Activated naive CD4-positive, alpha-beta T cell treated with anti-CD3 and anti-CD28 coated beads, Interleukin-2, amount 10 ng/mL, durations not matched to agents 7 days and 5 days (primary cell): ENCODE measurements at places on chromosomes 2 and 18.

DNA sequence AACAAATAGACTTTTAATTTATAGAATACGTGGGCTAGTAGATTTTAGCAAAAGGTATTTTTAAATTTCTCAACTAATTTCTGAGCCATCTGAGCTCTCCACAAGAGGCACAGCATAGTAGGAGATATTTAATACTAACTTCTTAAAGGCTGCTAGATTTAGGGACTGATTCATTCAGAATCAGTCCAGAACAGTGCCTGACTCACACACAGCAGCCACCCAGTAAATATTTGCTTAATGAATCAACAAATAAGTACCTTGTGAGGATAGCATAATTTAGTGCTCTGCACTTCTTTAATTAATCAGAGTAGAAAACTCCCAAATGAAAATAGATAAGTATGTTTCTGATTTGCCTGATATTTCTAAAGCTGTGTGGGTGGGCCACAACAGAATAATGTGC is 35.6 kb upstream of the SYT4 start:
- DNase-seq: no peak

GRCh38 chr2:64263315-64263714 is 119.1 kb upstream of the PELI1 start:
- DNase-seq: no peak

- DNase-seq: no peak
These were observed 364.0 kb upstream of the SLC14A2 start for GRCh38 chr18:45251236-45251635.

DNA sequence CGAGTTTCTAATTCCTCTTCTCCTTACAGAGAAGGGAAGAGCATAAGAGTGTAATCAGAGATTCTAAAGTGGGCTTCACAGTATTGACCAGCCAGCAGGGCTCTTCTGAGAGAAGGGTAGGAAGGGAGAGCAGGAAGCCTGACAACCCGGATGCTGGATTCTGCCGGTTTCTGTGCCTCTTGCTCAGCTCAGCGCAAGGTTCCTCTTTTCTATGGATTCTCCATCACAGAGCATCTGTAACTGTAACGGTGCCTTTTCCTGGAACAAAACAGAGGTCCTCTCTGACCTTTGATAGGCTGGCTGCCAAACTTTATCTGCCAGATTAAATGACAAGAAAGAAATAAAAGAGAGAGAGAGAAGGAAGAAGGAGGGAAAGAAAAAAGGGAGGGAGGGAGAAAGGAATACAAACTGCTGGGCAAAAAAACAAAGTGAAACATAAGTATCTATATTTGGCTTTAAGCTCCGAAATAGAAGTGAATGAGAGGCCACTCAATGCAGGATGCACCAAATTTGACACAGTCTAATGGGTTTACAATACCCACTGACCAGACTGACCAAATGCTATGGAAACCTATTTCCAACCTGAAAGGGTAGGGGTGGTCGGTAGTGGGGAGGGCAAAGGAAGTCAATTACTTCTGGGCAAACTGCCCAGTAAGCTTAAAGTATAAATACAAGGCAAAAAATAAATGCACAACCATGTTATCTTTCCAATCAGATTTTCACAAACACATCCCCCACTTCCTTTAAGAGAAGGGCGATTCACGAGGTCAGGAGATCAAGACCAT is 59.2 kb downstream of the PIEZO2 start:
- DNase-seq: no peak

DNA sequence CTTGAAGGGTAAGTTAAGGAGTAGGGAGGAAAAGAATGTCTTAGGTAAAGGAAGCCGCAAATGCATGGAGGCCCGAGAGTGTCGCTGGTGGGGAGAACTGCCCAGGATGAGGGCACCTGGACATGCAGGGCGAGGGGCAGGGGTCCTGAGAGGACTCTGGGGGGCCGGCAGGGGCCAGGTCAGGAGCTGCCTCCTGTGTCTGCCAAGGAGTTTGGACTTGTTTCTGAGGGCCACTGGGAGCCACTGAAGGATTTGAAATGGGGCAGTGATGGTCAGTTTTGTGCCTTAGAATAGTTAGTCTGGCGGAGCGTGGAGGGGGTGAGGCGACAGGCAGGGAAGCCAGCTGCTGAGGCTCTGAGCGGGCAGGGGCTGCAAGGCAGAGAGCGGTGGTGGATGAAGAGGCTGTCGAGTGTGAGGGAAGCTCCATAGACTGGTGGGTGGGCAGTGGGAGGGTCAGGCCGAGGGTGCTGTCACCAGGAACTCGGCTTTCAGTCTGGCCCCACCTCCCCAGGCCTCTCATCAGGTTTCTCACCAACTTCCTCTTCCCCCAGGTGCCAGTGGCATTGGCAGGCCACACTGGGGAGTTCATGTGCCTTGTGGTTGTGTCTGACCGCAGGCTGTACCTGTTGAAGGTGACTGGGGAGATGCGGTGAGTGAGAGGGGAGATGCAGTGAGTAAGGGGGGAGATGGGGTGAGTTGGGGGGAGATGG is 14.7 kb upstream of the SLC4A3 start:
- DNase-seq: peak; percentile 48

DNA sequence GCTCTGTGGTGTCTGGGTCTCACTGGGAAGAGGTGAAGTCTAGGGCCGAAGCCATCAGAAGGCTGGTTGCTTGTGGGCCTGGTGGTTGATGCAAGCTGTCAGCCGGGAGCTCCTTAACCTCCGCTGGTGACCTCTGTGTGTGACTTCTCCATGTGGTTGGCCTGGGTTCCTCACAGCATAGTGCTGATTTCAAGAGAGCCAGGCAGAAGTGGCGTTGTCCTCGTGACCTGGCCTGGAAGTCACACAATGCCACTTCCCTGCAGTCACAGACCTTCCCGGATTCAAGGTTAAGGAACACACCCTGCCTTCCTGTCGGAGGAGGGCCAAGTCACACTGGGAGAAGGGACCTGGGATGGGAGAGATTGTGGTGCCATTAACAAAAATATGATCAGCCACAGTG is 303.7 kb upstream of the HS6ST1 start:
- DNase-seq: no peak

DNA sequence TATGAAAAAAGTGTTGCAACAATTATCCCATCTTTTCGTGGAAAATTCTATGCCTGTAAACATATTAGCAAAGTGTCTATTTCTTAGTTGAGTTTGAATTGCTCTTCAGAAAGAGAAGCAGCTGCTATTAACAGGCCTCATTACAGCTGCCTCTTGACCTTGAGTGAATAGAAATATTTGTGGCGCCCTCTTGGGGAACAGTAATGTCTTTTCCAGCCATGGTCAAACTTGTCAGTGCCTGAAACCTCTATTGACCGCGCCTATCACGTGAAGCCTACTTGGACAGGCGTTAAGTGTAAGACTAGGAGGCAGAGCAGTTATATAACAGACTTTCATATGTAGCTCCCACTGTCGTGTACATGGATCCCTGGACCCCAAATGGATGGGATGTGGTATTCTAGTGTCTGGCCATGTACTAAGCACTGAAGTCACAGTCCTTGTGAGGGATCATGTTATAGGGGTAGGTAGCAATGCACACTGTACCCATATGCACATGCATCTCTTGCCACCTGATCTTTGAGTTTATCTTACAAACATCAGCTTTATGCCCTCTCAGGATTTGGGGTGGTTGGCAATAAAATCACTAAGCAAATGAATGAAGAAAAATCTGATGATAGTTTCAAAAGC is 245.0 kb downstream of the PTGR3 start:
- DNase-seq: no peak

GRCh38 chr2:36163520-36164254 is 191.9 kb upstream of the CRIM1 start:
- DNase-seq: no peak

DNA sequence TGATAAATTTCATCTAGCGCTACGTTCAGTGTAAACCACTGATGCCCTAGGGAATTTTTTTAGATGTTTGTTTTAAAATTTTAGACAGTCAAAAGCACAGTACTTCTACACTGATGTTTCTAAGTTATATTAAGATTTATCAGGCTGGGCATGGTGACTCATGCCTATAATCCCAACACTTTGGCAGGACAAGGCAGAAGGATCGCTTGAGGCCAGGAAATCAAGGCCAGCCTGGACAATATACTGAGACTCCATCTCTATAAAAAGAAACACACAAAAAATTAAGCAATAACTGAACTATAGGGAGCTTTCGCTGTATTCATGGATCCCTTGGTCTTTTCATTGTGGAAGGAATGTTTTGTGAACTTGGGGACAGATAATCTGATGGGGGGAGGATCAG is 50.6 kb upstream of the MAPRE2 start:
- no peak for DNase-seq

GRCh38 chr2:85248773-85249509 is 78.8 kb downstream of the TGOLN2 start:
- no peak for DNase-seq

DNA sequence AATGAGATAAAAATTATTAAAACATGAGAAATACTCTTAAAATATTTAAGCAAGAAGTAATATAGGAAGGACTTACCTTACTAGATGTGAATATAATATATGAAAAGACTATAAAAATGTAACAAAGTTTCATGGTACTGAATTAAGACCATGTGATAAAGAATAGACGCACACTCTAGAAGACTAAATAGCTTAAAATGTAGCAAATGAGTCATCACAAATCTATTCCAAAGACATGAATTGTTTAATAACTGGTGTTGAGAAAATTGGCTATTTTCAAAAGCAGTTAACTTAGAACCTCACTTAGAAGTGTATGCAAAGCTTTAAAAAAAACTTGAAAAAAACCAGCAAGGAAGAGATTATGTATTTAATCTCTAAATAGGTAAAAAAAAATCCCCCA is 64.1 kb downstream of the POLE4 start:
- no peak for DNase-seq

GRCh38 chr2:157428500-157429175 is 15.3 kb downstream of the CYTIP start:
- no peak for DNase-seq

DNA sequence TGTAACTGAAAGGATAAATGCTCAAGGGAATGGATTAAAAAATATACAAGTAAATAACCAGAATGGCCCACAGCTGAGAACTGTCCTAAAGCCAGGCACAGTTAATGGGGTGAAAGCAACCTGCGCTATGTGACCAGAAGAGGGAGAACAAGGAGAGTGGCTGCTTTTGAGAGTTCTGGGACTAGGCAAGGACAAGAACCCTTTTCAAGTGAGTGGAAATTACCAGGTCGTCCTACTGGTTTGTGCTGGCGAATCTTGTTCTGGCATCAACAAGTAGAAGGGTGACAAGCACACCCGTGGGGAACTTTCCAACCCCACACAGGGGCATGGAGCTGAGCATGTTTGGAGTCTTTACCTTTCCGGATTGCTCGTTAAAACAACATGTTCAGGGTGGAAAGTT is 82.8 kb downstream of the TMEM17 start:
- DNase-seq: no peak

GRCh38 chr2:176507786-176508185 is 238.5 kb downstream of the MTX2 start:
- DNase-seq: no peak

DNA sequence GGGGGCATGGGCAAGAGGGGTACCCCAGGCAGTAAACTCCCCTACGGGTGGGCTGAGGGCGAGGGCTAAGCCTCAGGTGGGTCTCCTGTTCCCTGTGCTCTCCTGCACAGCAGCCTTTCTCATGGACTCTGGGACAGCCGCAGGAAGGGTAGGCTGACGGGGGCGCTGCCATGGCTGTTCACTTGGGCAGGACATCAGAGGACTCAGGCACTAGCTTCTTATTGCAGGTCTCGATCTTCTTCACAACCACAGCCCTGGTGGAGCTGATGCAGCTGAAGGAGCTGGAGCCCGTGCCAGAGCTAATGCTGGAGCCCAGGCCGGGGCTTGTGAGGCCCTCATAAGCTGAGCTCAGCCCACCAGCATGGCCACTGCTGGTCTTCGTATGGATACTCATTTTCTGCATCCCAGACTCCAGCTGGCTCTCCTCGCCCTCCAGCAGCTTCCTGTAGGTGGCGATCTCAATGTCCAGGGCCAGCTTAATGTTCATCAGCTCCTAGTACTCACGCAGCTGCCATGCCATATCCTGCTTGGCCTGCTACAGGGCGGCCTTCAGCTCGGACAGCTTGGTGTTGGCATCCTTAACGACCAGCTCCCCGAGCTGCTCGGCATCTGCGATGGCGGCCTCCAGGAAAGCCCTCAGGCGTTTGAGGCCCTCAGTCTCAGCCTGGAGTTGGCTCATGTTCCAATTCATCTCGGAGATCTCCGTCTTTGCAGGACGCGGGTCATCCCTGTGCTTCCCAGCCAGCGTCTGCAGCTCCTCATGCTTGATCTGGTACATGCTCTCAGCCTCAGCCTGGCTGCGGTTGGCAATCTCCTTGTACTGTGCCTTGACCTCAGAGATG is 359.8 kb upstream of the SETBP1 start:
- DNase-seq: no peak

- DNase-seq: no peak
These were observed 810.7 kb downstream of the LRRTM4 start for GRCh38 chr2:76711490-76711889.

DNA sequence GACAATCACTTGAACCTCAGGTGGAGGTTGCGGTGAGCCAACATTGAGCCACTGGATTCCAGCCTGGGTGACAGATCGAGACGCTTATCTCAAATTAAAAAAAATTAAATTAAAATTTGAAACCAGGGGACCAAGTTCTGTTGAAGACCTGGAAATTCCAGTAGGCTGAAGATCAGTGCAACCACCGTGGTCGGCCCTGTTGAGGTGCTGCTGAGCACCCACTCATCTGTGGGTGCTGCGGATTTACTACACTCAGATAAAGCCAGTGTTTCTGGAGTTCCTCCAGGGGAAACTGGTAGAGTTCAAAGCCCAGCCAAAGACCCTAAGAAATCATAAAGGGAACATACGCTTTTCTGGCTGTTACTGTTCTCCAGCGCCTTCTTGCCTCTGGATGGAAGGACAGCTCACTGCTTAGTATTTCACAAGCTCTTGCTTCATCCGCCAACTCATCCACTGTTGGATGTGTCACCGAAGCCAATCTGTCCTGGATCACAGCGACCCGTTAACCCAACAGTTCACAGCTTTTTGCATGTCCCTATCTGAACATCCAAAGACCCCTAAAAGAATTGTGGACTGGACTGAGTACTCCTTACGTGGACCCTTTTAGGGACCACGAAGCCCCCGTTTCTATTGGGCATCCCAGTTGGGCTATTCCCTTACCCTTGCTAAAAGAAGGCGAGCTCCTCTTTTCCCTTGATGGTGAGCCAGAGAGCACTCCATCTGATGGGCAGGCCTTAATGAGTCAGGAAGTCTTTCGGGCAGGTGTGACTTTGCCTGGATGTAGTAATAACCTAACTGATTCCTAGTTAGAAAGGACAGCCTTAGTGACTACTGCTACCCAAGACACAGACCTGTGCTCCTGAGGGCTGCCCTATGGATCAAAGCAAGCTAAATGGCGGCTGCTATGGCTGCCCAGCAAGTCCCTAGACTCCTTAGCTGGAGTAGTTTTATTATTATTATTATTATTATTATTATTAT is 6.0 kb upstream of the ALPP start:
- no peak for DNase-seq

- DNase-seq: no peak
These were observed 5.0 kb downstream of the AP1S3 start for GRCh38 chr2:223832241-223832903.

- DNase-seq: no peak
These were observed 3.0 kb downstream of the MEIS1 start for GRCh38 chr2:66437691-66438497.

DNA sequence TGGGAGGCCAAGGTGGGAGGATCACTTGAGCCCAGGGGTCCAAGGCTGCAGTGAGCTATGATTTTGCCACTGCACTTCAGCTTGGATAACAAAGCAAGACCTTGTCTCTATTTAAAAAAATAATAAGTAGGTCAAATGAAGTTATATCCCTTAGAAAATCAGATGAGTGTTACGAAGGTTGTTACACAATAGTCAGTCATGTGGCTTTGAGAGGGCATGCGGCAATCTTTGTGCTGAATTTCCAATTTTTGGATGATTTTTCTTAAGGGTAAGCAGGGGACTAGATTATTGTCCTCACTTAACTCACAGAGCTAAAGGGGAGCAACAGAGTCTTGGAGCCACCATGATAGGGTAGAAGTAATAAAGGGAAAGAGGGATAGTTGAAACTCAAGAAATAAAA is 71.8 kb downstream of the B3GNT2 start:
- no peak for DNase-seq
